Fibroblast of the aortic adventitia (primary cell): ENCODE measurements at places on chromosomes 4 and X. TPM values are rescaled to one million over a fixed set of nuclear protein-coding genes. Genes with fewer than 3 reads are reported as not detected.

XAGE2 gene
- total RNA-seq = not detected in 2 replicates

SOX3 gene
- not detected in 2 replicates for total RNA-seq

SOD3 gene
- 65.3 and 75.2 TPM in 2 replicates for total RNA-seq

TMEM128 gene
- total RNA-seq = 20.4 and 28.7 TPM in 2 replicates

TMEM150C gene
- total RNA-seq = 0.45 and 1.9 TPM in 2 replicates
